Activated T-cell treated with anti-CD3 and anti-CD28 coated beads for 48 hours (primary cell): ENCODE measurements at places on chromosomes 12 and 14.
A peak's percentile ranks its signal among the peaks of the same experiment; 100 is the strongest.

DNA sequence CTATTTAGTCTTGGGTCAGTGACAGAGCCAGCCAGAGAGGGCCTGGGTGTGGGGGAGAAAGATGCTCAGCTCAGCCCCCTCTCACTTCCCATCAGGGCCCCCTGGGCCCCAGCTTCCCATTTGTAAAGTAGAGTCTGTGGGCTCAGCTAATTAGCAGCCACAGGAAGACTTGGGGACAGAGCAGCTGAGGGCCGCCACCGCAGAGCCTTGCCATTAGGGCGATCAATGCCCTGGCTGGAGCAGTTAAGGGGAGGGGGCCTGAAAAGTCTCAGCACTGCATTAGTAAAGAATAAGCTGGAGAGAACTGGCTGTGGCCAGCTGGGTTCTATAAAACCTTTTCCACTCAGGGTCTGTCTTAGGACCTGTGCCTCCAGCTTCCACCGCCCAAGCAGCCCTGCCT, 2.7 kb downstream of the PLEKHD1 start:
- DNase-seq, result no peak

- no peak for DNase-seq
These were observed 30.5 kb upstream of the DDHD1 start for GRCh38 chr14:53183611-53184010.

DNA sequence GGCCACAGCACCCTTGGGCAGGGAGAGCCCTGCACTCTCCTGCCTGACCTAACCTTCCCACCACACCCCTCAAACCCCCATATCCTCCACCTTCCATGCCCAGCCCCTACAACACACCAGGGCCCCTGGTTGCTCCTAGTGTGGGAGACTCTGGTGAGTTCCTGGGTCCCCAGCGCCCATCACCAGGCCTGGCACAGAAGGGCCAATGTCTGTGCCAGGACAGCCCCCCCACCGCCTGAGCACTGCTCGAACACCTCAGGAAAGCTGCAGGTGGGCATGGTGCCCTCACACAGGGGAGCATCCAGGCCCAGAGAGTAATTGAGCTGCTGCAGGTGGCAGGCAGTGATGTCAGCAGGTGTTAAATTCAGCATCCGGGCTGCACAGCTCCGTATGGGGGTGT, 15.2 kb downstream of the ADCY6 start:
- no peak for DNase-seq

DNA sequence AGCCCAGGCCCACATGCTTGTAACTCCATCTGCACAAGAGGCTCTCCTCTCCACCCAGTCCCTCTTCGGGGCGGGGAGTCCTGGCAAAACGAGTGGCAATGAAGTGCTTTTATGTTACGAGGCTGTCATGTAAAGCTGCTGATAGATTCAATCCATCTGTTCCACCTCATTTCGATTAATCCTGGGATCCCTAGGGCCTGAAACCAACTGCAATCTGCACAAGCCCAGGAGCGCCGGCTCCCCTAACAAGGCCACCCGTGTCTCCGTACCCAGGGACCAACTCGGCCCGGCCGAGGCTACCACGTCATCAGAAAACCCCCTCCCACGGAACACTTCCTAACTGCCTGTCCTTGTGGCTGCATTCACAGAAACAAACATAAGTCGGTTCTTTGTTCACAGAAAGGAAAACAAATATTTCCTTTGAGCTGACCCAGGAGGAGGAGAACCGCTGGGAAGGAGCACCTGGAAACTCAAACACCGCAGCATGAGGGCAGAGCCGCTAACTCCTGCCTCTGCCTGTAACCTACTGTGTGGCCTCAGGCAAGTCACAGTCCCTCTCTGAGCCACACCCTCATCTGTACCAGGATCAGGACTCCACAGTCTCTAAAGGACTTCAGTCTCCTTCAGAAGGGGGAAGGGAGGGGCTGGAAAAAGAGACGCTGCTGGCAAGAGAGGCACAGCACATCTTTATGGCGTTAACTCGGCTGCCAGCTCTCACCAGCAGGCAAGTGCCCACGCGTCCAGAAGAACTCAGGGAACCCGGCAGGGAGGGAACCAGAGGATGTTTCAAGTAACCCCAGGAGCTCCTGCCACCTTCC, 47.8 kb downstream of the CCDC88C start:
- DNase-seq, result no peak

DNA sequence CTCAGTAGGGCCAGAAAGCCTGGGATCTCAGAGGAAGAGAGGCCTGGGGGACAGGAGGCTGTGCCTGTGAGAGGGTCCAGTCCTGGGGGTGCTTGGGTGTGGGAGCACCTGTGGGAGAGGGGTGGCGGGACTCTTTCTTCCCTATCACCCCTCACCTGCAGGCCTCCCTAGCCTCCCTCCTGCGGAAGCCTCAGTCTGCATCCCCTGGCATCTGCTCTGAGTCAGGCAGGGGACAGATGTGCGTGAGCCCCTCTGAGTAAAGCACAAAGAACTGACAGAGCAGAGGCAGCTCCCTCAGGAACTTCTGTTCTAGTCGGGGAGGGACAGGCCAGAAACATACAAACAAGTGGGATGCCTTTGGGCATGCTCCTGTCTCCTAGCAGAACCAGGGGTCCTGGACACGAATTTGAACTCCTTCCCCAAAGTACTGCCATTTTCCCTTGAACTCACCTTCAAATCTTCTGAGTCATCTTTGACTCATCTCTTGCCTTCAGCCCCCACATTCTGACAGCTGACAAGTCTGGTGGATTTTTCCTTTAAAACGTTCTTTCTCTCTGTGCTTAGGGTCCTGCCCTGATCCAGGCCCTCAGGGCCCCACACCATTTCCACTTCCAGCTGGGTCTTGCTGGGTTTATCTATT, 8.5 kb upstream of the HSP90AA1 start:
- DNase-seq, result no peak

GRCh38 chr14:30803185-30803584, 71.2 kb upstream of the COCH start:
- DNase-seq, result no peak

DNA sequence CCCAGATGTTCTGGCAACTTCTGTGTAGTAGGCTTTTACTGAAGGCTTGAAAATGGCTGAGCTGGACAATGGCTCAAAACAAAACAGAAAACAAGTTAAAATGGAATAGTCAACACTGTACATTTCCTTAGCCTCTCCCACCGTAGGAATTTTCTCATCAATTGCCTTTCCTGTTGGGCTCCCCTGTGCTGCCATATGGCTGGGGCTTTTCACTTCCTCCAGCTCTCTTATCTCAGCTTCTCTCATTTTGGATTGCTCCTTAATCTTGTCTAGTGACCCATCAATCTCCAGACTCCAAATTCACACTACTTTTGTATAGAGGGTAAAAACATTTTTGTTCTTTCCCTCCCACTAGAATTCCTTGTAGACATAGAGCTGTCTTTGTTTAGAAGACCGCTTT, 50.4 kb upstream of the RPH3A start:
- DNase-seq, result no peak

GRCh38 chr14:56147986-56148901, 30.0 kb downstream of the PELI2 start:
- DNase-seq, result no peak

GRCh38 chr14:74860899-74861733, 14.8 kb downstream of the PROX2 start:
- DNase-seq, result peak; percentile 83

GRCh38 chr12:70784042-70784668, 136.4 kb downstream of the PTPRR start:
- no peak for DNase-seq
